ENCODE measurements at places on chromosomes 3 and 15. TPM values are rescaled to one million over a fixed set of nuclear protein-coding genes. Genes with fewer than 3 reads are reported as not detected.

The CCDC39 gene
- polyA plus RNA-seq: 0.14 TPM

The ANKRD34C gene
- polyA plus RNA-seq: 0.20 TPM

- DNase-seq: no peak
Measured at GRCh38 chr3:113783463-113783862, 36.6 kb downstream of the ATP6V1A start.

- peak; percentile 69 for DNase-seq
Measured at GRCh38 chr3:3110299-3110630, at the start of gene IL5RA. Gene IL5RA (minus strand): TSS chr3:3110374. CDS start chr3:3104984, 5,390 bp downstream.

GRCh38 chr3:70722018-70722417, 409.6 kb upstream of the MDFIC2 start:
- no peak for DNase-seq

DNA sequence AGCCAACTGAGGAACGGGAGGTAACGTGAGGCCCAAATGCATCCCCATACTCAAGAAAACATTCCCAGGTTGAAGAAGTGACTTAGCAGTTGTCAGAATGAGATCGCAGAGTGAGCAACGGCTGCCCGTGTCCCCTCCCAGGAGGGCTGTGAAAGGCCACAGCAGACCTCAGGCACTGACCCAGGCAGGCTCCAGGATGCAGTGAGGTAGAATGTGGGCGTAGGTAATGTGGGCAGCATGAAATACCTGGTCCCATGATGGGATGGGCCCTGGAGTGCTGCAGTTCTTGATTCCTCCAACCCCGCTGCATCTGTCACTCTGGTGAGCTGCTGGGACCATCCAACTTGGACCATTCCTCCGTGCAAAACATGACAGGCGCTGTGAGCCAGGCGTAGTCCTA, 74.8 kb downstream of the NSMCE3 start:
- DNase-seq: no peak

- no peak for DNase-seq
Measured at GRCh38 chr3:179398574-179399231, 51.2 kb downstream of the MFN1 start.

GRCh38 chr15:78399091-78399490, 38.9 kb upstream of the IREB2 start:
- peak; percentile 6 for DNase-seq
